ENCODE measurements at places on chromosomes 7 and 10. TPM values are rescaled to one million over a fixed set of nuclear protein-coding genes. Genes with fewer than 3 reads are reported as not detected.

SPDYE9 gene
- total RNA-seq: not detected

ANKRD1 gene
- 13.3 TPM for total RNA-seq

FOXK1 gene
- 47.8 TPM for total RNA-seq

GPAM gene
- 9.4 TPM for total RNA-seq

FKBP6 gene
- total RNA-seq: not detected

RAB19 gene
- total RNA-seq: not detected

SPDYE16 gene
- total RNA-seq: not detected

HOXA3 gene
- total RNA-seq: 8.1 TPM
